Cortex of kidney (tissue), 1 donor: ENCODE measurements at places on chromosomes 2 and 18.

- no peak for DNase-seq
Observed at GRCh38 chr2:234512884-234513669, 16.2 kb upstream of the ARL4C start.

DNA sequence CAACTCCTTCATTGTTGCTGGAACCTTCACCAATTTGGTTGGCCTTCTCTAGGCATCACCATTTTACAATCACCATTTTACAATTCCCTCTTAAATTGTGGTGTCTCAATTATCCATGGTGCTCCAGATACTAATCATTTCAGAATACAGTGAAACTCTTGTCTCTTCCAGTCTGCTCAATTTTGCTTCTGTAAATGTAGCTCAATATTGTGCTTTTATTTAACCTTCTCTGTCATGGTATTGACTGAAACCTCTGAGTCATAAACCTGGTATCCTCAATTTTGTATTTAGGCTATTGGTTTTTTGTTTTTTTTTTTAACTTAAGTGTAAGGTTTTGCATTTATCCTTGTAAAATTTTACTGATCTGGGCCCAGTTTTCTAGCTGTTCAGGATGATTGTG lies 16.1 kb downstream of the STRADB start:
- DNase-seq = no peak

GRCh38 chr2:189505492-189505891 lies 64.2 kb downstream of the WDR75 start:
- no peak for DNase-seq

- no peak for DNase-seq
Observed at GRCh38 chr2:220695397-220696279, 876.5 kb downstream of the EPHA4 start.

GRCh38 chr2:12032975-12033374 lies 286.5 kb downstream of the LPIN1 start:
- no peak for DNase-seq

GRCh38 chr2:47063538-47063930 lies 91.6 kb downstream of the STPG4 start:
- DNase-seq = no peak

DNA sequence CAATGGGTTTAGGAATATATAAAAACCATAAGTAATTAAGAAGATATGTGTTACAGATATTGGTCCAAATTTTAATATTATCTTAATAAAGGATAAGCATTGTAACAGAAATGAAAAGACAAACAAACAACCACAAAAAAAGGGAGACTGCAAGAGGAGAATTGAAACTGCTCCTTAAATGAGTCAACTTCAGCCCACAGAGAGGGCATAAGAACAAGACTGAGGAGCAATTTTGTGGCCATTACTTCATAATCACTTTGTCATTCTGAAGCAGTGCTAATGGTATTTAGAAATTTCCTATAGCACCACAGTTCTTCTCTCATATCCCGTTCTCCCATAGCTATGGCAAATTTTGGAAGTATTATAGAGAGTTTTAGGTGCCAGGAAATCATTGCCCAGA lies 193.2 kb upstream of the HNMT start:
- no peak for DNase-seq

DNA sequence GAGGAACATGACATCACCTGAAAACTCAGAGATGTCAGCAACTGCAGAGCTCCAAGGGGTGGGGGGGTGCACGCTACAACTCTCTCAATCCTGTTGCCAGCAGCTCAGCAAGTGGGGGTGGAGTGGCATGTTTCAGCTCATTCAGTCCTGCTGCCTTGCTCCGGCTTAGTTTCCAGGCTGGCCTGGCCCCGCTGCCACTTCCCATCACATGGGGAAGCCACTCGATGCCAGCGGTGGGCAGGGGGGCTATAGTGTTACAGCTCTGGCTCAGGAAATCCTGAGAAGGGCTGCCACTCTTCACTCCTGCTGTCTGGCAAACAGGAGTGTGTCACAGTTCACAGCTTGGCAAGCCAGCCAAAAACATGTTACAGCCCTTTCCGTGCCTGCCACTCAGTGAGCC lies 356.5 kb upstream of the GULP1 start:
- DNase-seq = no peak

DNA sequence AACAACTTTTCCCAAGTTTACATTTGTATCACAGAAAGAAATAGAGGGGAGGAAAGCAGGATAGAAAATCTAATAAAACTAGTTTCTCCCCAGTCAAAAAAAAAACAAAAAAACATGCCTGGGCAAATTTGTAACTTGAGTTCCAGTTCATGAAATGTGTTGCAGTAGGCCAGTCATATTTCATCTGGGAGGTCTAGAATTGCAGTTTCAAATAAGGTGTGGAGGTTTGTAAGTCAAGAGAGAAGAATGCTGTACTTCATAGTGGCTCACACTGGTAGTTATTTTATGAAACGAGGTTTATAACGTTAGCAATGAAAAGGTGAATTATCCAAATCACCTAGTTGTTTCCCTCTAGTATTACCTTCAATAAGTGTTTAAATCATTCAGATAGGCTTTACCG lies 1313.9 kb upstream of the SLC39A10 start:
- DNase-seq = no peak

- no peak for DNase-seq
Observed at GRCh38 chr2:236731767-236732580, 162.3 kb downstream of the ACKR3 start.

DNA sequence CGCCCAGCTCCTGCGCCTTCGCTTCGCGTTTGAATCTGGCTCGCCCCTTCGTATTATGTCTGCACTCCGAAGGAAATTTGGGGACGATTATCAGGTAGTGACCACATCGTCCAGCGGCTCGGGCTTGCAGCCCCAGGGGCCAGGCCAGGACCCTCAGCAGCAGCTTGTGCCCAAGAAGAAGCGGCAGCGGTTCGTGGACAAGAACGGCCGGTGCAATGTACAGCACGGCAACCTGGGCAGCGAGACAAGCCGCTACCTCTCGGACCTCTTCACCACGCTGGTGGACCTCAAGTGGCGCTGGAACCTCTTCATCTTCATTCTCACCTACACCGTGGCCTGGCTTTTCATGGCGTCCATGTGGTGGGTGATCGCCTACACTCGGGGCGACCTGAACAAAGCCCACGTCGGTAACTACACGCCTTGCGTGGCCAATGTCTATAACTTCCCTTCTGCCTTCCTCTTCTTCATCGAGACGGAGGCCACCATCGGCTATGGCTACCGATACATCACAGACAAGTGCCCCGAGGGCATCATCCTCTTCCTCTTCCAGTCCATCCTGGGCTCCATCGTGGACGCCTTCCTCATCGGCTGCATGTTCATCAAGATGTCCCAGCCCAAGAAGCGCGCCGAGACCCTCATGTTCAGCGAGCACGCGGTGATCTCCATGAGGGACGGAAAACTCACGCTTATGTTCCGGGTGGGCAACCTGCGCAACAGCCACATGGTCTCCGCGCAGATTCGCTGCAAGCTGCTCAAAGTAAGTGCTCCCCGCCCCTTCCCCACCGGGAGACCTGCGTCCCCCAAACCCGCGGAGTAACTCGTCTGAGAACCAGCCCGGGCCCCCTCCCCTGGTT lies 453 bp downstream of the KCNJ3 start:
- DNase-seq = no peak

GRCh38 chr2:13480057-13480456 lies 763.3 kb downstream of the TRIB2 start:
- DNase-seq = no peak

DNA sequence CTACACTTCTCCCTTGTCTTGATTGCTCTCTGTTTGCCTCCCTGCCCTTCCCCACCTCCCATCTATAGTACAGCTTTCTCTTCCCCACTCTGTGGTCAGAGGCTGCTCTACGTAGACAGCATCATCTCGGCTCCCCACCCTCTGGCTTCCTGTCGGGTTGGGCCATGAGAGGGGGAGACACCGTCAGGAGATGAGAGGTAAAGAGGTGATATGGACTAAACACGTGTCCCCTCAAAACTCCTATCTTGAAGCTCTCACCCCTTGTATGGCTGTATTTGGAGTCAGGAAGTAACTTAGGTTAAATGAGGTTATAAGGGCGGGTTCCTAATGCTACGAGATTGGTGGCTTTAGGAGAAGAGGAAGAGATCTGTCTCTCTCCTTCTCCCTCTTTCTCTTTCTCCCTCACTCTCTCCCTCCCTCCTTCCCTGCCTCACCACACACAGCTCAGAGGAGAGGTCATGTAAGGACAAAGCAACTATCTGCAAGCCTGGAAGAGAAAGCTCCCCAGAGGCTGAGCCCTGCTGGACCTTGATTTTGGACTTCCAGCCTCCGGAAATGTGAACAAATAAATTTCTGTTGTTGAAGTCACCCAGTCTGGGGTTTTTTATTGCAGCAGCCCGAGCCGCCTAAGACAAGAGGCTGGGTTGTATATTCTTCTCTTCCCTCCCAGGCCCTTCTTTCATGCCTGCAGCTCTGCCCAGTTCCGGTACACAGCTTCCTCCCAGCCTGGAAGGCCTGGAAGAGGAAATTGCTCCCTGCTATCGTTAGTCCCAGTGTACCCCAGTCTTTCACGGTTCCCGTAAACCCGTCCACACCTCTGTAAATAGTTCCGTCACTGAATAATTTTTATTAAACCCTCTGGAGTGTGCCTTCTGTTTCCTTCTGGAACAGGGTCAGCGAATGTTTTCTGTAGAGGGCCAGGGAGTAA lies 138.0 kb downstream of the AKAIN1 start:
- DNase-seq = no peak

DNA sequence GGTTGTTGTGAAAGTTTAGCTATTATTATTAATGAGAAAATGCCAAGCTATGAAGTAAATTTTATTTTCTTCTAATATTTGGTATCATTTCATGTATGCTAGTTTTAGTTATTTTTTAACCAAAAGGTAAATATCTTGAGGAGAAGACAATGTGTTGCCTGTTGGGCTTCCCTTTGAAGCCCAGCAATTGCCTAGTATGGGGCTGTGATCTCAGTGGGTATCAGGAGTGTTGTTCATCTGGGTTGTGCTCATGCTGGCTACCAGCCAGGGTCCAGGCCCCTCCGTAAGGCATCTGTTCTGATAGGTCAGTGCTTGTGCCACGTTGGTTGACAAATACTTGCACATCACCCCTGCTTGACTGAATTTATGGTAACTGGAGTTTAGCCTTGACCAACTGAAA lies 38.0 kb upstream of the DARS1 start:
- DNase-seq = no peak

- DNase-seq = no peak
Observed at GRCh38 chr2:203697190-203697589, 9.2 kb upstream of the CD28 start.

GRCh38 chr18:78733762-78734613 lies 245.6 kb upstream of the SALL3 start:
- DNase-seq = no peak

- DNase-seq = no peak
Observed at GRCh38 chr2:7201851-7202250, 284.6 kb downstream of the RNF144A start.

GRCh38 chr2:232540441-232541041 lies 1.0 kb downstream of the CHRNG start:
- no peak for DNase-seq

DNA sequence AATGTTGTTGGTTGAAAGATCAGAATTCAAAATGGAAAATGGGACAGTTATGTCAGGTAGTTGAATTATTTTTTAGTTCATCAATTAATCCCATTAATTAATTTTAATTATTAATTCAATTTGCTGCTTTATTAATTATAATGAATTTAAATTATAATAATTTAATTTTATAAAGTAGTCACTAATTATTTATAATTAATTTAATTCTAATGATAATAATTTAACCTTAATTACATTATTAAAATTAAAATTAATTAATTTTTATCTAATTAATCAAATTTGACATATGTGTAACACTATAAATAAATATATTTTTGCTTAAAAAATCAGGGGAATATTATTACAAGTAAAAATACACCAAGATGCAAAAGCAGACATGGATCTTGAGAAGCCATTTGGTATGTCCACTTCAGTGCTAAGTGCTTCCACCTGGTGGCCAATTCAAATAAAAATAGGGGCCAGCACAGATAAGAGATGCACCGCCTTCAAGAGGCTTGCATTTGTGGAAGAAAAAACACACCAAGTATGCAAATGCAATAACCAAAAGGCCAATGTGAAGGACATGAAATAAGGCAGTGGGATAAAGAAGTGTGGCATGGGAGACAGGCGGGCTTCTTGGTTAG lies 73.2 kb downstream of the MBP start:
- DNase-seq = no peak

DNA sequence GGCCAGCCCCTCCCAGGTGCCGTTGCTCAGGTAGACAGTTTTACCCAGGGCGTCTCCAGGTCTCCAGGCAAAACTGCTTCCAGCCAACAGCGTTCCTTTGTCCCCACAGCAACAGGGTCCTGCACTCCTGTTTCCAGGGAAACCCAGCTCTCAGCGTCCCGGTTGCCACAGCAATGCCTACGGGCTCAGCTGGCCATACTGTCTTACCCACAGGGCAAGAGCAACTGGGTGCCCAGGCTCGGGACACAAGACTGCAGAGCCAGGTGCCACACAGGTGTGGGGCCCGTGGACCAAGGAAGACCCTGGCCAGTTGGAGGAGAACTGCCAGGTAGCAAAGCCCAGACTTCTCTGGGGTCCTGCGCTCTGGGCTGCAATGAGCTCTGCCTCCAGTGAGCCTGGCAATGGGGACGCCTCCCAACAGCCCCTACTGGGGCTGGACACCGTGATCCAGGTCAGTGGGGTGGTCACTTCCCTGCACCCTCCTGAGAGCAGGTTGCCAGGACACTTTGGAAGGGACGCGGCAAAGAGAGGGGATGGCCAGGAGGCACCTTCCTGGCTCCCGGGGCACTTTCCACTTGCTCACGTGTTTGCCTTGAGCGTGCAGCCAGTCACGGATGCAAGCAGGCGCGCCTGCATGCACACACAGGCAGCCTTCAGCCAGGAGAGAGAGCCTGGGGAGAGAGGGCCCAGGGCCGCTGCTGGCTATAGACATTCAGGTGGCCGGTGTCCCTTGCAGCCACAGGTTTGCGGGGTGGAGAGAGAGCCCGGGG lies at the start of gene CROCC2:
TSS of gene CROCC2 (plus strand) at position 196 of the 770 bp plus-strand sequence. CDS start at position 374, 178 bp downstream.
- DNase-seq = no peak

GRCh38 chr2:22893761-22894517 lies 491.0 kb upstream of the KLHL29 start:
- DNase-seq = no peak

DNA sequence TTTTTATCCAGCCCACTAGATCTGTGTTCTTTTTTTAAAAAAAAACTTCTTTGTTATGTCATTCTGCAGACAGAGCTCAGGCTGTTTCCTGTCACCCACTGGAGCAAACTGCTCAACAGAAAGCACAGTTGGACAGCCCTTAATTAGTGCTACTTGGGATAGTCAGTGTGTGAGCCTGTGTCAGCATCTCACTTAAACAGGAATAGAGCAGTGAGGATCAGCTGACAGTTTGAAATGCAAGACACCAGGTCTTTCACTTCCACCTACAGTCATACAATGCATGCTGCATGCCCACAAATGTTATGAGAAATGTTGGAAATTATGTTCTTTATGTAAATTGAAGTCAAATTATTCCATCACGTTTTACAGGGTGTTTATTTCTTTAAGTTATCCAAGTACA lies 174.9 kb downstream of the NR4A2 start:
- DNase-seq = no peak

GRCh38 chr2:23687713-23688112 lies 239.2 kb downstream of the ATAD2B start:
- no peak for DNase-seq

- DNase-seq = no peak
Observed at GRCh38 chr2:23836505-23836904, 90.4 kb downstream of the ATAD2B start.
